ENCODE measurements at places on chromosomes 3 and 15.

DNA sequence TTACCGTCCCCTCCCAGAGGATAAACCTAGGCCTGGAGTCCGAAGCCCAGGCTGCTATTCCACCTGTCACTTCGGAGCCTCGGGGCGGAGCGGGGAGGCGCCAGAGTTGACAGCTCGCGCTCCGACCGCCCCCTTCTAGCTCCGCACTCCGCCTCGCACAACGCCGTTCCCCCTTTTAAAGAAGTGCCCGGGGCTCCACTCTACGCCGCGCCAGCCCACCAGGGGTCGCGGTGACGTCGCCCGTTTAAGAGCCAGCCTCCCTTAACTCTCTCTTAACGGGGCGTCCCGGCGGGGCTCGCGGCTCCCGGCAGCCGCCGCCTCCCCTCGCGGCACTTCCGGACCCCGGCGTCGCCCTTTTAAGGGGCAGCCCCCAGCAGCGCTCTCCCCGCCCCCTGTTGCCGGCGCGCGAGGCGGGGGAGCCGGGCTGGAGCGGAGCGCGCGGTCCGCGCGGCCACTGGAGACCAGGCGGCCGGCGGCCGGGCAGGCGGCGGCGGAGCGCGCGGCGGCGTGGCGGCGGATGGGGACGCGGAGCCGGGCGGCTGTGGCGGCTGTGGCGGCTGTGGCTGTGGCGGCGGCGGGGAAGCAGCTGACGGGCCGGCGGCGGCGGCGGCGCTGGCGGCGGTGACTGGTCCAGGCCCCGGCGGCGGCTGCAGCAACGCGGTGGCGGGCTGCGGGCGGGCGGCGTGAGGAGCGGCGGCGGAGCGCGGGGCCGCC is at the start of gene INAFM2:
INAFM2 (plus strand) TSS at position 454 of the 714 bp plus-strand sequence. CDS start 364 bp downstream, outside the sequence.
- peak; percentile 86 for DNase-seq

DNA sequence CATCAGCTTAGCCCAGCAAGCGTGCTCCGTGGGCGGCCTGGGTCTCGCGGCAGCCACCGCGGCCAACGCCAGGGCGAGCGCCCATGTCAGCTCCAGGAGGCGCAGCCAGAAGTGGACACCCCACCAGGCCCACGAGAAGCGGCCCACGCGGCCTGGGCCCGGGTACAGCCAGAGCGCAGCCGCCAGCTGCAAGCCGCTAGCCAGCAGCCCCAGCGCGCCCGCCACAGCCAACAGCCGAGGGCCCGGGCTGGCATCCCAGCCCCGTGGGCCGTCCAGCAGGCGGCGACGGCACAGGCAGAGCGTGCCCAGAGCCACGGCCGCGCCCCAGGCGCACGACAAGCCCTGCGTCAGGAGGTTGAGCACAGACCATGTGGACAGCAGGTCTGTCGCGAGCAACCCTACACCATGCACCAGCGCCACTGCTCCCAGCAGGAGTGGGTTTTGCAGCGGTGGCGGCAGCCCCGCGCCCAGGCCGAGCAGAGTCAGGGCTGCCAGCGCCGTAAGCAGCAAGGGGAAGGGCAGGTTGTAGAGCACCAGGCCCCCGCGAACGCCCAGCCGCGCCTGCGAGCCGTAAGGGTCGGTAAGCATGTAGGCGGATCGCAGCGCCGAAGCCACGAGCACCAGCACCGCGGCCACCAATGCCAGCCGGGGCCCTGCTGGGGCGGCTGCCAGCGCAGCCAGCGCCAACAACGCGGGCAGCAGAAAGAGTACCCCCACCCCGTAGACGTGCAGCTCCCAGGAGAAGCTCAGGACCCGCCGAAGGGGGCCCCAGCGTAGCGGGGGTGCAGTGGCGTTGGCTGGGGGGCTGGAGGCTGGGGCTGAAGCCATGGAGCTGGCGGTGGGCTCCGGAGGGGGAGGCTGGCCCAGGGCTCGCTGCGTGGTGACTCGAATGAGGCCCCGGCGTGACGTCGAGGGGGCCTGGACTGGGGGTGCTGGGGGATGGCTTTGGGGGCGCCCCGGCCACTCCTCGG is 4.9 kb downstream of the PRRT3 start:
- no peak for DNase-seq

- no peak for DNase-seq
Measured at GRCh38 chr3:83941990-83942745, 1016.6 kb upstream of the CADM2 start.

- DNase-seq, result no peak
Measured at GRCh38 chr3:105853801-105854432, 14.9 kb downstream of the CBLB start.

GRCh38 chr3:37892927-37893600 is 31.4 kb downstream of the CTDSPL start:
- no peak for DNase-seq

DNA sequence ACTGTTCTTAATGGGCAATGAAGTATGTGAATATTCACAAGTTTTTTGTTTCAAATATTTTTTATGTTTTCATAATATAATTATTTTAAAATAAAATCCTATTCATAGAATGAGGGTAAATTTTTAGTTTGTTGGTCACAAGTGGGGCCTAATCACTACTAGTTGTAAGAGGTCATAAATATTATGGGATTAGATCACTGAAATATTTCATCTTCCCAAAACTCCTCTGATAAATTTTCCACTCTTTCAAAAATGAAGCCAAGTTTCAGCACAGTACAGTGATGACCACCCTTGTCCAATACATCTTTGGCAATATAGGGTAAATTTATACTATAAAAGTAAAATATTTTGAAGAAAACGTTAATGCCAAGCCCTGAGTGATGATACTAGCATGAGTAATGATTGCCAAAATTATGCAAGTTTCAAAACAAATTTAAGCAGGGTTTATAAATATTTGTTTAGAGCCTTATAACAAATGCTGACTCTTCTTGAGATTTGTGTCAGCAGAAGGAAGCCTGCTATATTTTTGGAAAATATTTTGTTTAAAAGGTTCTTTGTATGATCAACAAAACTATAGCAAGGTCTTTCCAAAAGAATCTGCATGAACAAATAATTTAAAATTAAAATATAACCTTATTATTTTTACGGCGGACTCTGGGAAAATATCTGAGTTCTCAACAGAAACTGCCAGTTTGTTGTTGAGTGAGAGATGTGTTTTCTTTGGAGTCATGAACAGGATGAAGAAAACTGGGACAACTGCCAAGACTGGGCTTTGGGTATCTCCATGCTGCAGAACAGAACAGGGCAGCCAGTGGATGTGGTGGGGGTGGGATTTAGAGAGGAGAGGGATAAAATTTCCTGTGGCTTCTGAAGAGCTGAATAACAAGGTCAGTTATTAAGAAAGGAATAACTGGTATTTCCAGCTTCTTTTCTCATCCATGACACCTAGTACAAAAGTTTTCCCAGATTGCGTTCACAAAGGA is 17.9 kb upstream of the TM4SF1 start:
- DNase-seq, result no peak

DNA sequence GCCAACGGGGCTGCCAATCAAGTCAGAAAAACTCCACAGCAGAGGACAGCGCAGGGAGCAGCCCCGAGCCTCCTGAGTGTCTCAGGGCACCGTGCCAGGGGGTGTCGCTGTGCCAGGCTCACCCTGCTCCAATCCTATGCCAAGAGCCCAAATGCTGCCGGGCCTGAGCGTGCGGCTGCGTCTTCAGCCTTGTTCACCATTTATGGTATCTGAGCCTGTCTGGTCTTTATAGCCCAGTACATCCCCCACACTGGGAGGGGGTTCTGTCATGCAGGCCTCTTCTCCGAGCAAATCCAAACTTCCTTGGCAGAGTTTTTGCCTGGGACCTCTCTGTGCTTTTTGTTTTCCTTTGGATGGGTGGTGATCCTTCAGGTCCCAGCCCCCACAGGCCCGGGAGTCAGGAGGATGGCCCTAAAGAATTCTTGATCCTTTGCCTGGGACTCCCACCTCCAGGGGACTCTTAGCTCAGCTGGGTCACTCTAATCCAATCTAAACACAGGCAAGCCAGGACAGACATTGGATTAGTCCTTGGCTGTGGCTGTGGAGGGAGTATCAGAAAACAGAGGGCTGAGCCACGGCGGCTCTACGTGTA is 135.1 kb upstream of the HACD2 start:
- DNase-seq, result no peak

DNA sequence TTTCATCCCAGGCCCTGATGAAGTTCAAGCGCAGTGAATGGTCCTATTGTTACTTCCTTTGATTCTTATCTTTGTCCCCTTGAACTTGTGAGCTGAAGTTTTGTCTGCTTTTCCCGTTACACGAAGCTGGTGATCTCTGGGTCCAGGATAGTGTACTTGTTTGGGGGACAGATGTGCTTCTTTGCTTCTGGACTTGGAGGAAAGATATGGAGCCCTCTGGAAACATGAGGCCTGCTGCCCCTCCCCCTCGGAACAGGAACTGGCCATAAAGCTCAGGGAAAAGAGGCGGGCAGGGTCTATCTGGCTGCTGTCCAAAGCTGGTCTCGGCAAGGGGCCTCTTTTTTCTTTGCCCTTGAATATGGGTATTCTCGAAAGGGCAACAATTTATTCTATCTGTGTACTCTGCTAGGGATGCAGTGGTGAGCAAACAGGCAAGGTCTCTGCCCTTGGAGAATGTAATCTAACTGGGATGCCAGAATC is 47.6 kb downstream of the IDH2 start:
- no peak for DNase-seq

- no peak for DNase-seq
Measured at GRCh38 chr15:38252481-38253350, at the start of gene SPRED1. Gene SPRED1, plus strand, starts transcription at chr15:38252836. Its CDS starts 350 bp downstream, at chr15:38253186.

- DNase-seq, result no peak
Measured at GRCh38 chr15:26032162-26032846, 169.2 kb upstream of the ATP10A start.

- no peak for DNase-seq
Measured at GRCh38 chr3:183958775-183959174, 58.9 kb downstream of the ABCC5 start.

GRCh38 chr15:75349851-75350588 is 3.2 kb downstream of the NEIL1 start:
- peak; percentile 86 for DNase-seq

DNA sequence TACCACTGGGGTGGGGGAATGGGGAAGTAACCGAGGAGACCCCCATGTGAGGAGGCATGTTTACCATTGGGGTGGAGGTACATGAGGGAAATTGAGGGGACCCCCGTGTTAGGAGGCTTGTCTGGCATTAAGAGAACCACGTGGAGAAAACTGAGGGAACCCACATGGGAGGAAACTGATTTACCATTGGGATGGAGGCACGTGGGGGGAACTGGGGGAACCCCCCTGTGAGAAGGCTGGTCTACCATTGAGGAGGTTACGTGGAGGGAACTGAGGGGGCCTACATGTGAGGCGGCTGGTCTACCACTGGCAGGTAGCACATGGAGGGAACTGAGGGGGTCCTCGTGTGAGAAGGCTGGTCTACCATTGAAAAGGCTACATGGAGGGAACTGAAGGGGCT is 159.4 kb downstream of the FBLN2 start:
- DNase-seq, result no peak

GRCh38 chr15:90814191-90814821 is 54.1 kb upstream of the FURIN start:
- no peak for DNase-seq

DNA sequence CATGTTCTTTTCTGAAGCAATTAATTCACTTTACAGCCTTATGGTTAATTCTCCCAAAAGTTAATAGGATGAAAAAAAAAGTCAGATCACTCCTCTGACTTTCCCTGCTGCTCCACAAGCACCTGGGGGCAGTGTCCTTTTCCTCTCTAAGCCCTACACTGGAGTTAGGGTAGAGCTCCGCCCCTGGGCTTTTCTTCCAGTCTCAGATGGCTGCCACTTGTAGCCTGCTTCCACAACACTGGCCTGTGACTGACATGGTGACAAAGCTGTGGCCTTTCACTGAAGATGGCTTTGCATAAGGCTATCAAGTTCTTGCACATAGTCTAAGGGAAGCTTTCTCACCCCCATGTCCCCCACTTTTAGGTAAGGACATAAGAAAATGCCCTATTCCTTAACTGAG is 1.3 kb upstream of the MON1A start:
- DNase-seq, result no peak

- no peak for DNase-seq
Measured at GRCh38 chr3:42025370-42026138, 63.7 kb upstream of the ULK4 start.

DNA sequence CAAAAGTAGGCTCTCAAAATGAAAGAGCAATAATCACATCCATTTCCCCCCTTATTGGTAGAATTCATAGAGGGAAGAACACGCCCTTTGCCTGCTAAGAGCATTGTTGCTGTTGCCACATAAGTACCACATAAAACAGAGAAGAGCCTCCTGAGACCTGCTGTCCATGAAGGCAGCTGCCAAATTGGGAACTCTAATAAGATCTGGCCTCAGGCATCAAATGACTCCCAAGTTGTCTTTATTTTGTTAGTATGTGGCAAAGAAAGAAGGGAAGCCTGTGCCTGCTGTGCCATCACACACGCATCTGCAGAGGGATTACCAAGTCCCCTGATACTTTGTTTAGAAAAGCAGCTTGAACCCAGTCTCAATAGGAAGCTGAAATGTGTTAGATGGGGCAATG is 23.9 kb downstream of the VGLL3 start:
- DNase-seq, result no peak

DNA sequence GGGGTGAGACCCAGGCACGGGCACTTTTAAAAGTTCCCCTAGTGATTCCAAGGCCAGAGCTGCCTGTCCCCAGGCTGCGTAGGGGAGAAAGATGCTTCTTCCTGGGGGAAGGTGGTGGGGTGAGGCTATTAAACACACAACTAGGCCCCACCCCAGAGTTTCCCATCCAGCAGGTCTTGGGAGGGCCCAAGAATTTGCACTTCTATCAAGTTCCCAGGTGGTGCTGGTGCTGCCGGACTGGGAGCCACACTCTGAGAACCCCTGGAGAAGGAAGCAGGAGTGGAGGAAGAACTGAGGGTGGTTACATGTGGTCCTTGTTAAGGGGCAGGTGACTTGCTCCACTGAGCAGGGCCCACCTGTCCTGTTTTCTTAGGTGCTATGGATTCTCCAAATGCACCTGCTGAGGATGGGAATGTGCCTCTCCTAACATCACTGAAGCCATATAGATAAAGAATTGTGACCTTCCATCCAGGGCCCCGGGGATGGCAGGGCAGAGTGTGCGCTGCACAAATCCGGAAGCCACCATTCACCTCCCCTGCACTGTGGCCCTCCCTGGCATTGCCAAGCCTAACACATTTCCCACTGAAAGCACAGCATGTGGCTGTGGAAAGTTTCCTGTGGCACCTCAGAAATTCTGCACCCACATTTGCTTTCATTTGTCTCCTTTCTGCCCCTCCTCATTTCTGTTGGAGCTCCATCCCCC is 111.5 kb upstream of the MEF2A start:
- DNase-seq, result no peak

DNA sequence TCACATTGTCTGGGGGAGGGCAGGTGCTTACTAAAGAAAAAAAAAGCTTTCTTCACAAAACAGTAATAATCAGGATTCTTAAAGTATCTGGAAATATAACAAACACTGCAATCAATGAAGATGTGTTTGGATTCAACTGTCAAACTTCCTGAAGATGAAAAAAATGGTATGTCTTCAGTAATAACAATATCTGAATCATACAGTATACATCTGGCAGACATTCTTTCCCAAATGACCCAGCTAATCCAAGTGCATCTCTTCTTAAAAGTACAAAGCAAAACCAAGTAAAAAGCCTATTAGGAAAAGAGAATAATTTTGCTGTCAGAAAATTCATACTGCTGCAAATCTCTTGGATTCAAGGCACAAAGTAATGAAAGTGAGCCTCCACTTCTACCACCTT is 145.0 kb upstream of the MCTP2 start:
- no peak for DNase-seq

GRCh38 chr3:146250449-146251382 is at the start of gene PLSCR4:
Gene PLSCR4, minus strand, starts transcription at chr3:146251105. Its CDS starts 29,034 bp downstream, at chr3:146222071.
- no peak for DNase-seq

- no peak for DNase-seq
Measured at GRCh38 chr15:83192742-83193141, 14.9 kb downstream of the HDGFL3 start.

GRCh38 chr3:14118400-14119381 is 6.0 kb downstream of the CHCHD4 start:
- DNase-seq, result no peak

- no peak for DNase-seq
Measured at GRCh38 chr3:25265284-25265683, 162.8 kb upstream of the RARB start.
